ENCODE measurements at places on chromosomes 12 and 14.
A peak's percentile ranks its signal among the peaks of the same experiment; 100 is the strongest.

GRCh38 chr14:64786296-64787149, 82.3 kb downstream of the PLEKHG3 start:
- no peak for DNase-seq

DNA sequence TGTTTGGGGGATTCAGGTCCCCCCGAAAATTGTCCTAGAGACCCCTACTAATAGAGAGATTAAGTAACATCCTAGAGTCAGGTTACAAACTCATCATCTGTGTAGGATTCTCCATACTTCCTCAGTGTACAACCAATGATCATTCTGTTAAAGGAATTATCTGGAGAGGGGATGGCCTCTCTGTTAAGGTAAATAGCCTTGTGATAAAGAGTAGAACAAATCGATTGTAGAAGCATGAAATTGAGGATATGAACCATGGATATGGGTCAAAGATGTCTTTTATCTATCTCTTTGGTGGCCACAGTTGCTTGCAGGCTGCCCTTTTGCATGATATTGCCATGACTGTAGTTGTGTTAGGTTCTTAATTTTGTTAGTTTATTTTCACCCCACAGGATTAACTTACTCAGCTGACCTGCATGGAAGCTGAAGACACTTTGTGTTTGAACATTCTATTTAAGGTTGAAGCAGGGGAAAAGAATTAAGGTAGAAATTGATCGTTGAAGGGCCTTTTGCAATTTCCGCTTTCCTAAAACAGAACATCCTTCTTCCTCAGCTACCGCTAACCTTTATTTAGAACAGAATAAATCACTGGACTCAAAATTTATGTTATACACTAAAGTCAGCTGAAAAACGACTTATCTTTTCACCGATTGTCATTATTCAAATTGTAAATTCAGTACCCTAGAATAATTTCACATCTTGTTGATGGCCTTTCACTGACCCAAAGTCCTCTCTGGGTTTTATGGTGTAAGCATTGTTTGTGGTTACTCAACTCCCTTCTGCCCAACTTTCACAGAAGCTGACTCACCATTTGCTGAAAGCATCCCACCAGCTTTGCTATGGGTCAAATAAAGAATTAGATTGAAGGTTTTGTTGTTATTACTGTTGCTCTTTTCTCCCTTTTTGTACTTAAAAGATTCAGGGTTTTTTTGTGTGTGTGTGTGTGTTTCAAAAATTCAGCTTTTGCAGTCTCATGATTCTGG, 52.3 kb downstream of the IRAK3 start:
- no peak for DNase-seq

DNA sequence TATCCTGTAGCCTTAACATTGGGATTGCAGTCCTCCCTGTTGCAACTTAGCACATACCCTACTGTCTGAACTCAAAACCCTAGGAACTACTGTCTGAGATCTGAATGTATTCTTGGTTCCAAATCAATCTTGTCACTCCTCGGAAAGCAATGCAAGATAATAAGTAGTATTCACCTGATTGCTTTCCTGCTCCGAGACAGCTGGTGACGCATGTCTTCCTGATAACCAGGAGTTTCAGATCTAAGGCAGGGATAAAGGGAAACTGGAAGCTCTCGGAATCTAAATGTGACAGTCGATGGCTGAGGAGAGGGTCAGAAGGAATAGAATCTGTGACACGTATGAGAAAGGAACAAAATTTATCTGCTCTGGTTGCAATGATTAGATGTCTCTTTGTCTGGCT, 67.6 kb downstream of the RMST start:
- no peak for DNase-seq

- no peak for DNase-seq
Measured at GRCh38 chr12:107379852-107380567, 286.7 kb upstream of the CRY1 start.

DNA sequence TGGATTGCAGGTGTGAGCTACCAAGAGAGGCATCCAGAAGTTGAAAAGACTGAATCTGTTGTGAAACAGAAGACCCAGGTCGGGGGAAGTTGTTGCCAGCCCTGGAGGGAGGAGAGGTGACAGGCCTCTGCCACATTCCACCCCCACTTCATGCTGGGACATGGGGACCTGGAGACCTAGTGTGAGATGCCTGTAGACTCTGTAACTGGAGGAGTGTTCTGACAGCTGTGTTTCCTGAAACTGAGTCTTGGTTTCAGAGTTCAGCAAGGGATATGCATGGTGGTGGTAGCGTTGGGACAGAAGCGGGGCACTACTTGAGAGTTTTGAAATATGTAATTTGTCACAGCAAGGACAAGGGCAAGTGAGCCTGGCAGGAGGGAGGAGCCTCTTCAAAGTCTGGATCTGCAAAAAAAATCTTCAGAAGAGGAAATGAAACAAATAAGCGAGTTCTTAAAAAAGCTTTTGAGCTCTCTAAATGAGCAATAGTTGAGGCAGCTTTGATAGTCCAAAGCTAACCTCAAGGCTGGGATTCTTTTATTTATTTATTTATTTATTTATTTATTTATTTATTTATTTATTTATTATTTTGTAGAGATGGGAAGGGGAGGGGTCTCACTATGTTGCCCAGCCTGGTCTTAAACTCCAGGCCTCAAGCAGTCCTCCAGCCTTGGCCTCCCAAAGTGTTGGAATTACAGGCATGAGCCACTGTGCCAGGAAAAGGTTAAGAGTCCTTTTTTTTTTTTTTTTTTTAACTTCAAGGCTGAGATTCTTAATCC, 58.9 kb upstream of the EEA1 start:
- peak; percentile 14 for DNase-seq

DNA sequence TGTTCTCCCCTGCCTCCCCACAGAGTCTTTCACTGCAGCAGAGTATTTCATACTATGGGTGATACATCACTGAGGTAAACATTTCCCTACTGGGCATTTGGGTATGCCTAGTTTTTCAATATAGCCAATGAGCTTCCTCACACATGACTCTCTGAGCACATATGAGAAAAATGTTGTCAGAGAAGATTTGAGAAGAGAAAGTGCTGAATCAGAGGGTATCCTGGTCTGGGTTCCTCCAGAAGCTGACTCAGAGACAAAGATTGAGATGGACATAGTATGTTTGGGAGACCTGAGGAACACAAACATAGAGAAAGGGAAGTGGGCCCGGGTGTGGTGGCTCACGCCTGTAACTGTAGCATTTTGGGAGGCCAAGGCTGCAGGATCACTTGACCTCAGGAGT, 12.6 kb downstream of the SLC8B1 start:
- no peak for DNase-seq

GRCh38 chr12:124363353-124363965, 68.6 kb downstream of the RFLNA start:
- no peak for DNase-seq

GRCh38 chr14:35352274-35353233, 52.0 kb downstream of the NFKBIA start:
- no peak for DNase-seq

DNA sequence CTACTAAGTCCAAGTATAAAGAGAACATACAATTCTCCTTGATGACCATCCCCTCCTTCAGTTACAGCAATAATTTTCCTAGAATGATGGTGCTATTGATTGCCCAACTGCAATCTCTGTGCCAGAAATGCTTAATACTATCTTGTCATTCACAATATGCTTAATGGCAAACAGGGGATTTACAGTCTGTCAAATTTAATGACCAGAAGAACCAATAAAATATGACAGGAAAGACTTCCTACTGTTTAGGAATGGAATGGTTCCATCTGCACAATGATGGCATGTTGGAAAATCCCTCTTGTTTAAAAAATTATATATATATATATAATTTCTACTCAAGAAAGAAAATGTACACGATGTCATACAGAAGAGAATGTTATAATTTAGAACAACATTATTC, 623.2 kb downstream of the CCER1 start:
- DNase-seq: no peak
